ENCODE measurements at places on chromosomes 5 and 9.

DNA sequence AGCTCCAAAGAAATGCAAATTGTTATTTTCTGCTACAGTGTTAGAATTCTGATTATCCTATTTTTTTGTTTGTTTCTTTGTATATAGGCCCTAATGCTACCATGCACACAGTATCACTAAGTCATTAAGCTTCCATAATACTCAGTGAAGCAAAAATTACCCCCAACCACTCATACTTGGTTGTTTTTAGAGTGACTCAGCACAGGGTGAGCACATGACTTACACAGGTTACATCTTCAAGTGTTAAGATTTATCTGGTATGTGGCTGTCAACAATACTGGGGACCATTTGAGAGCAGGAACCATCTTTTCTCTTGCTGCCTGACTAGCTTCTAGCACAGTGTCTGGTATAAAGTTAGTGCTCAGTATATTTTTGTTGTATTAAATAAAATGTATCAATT lies 255.8 kb upstream of the SLC24A2 start:
- DNase-seq: no peak

DNA sequence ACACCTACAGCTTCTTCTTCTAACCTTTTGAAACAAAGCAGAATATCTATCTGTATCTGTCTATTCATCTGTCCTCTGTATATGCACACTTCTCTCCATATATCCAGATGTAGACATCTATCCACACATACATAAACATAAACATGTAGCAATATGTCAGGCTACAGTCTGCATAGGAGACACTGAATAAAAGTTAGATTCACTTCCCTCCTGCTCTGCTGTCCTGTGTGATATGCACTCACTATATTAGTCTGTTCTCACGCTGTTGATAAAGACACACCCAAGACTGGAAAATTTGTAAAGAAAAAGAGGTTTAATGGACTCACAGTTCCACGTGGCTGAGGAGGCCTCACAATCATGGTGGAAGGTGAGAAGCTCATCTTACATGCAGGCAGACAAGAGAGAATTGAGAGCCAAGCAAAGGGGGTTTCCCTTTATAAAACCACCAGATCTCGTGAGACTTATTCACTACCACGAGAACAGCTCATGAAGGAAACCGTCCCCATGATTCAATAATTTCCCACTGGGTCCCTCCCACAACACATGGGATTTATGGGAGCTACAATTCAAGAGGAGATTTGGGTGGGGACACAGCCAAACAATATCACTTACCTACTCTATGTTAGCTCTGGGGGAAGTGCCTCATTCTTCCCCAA lies 24.1 kb downstream of the RANBP3L start:
- DNase-seq: no peak

DNA sequence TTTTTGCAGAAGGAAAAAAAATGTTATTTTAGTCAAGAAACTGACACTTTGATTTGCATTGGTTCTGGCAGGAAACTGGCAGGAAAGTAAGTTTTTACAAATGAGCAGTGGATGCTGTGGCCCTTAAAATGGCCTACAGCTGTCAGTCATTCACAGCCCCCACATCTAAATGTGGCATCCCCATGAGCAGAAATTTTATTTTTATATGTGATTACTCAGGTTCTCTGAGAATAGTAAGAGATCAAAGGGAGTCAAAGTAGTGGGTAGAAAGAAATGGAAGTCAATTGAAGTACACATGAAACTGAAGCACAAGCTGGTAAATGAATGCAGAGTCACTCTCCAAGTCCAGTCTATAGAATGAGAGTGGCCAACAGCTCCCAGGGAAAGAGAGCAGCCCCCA lies 80.3 kb downstream of the ENC1 start:
- no peak for DNase-seq

DNA sequence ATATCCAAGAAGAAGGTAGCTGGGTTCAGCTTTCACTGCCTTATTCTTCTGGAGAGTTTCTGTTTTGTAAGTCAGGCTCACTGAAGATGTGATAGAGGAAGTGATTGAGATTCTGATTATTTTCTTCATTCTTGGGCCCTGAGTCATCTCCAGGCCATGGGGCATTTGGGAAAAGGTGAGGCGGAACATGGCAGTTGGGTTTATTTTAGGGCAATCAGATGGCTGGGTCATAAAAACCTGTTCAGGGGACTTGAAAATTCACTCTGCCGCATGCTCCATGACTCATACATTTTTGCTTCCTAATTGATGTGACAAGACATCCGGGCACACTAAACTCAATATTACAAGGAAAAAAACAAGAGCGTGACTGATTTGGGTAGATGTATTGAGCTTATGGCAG lies 265.7 kb upstream of the KLF4 start:
- DNase-seq: no peak

GRCh38 chr5:72185496-72186329 lies 78.4 kb downstream of the MAP1B start:
- DNase-seq: no peak

DNA sequence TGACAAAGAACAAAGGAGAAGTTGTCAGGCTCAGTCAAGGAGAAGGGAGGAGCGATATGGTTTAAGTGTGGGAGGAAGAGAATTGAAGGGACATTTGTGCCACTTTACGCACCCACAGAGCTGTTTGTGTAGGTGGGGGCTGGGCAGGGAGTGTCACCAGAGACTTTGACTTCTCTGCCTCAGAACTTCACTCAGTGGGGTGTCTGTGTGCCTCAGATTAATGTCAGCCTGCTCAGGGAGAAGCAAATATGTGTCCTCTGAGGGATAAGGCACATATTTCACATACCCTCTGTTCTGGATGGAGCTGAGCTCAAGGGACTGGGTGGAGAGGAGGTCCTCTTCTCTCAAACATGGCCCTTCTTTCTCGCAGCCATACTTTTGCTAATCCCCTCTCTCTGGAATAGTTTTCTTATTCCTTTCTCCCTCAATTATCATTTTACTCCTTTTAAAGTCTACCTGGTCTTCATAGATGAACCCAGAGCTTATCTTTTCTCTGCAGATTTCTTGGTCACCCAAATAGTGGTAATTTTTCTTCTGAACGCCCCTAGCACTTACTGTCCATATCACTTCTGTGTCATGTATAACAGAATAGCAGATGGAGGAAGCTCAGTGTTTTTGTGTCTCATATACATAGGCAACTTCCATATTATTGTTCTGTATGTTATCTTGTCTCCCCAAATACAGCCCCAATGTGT lies 77.0 kb downstream of the IQGAP2 start:
- no peak for DNase-seq

DNA sequence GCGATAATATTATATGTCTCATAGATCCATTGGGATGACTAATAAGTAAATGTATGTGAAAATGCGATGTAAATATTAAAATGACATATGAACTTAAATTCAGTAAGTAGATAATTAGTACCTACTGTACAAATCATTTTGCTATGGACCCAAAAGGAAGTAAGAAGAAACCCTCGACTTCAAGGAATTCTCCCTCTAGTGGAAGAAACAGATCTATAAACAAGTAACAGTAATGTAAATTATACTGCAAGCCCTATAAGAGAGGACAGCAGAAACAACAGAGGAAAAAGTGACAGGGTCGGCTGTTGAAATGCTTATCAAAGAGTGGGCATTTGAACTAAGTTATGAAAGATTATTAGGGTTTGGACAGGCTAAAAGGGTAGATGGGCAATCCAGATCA lies 320.3 kb downstream of the DMAC1 start:
- no peak for DNase-seq

- DNase-seq: peak; percentile 80
These were observed at the start of gene SNX24 for GRCh38 chr5:122845229-122846050. TSS of gene SNX24 (plus strand) at chr5:122845613. CDS start at chr5:122845634, 21 bp downstream.

DNA sequence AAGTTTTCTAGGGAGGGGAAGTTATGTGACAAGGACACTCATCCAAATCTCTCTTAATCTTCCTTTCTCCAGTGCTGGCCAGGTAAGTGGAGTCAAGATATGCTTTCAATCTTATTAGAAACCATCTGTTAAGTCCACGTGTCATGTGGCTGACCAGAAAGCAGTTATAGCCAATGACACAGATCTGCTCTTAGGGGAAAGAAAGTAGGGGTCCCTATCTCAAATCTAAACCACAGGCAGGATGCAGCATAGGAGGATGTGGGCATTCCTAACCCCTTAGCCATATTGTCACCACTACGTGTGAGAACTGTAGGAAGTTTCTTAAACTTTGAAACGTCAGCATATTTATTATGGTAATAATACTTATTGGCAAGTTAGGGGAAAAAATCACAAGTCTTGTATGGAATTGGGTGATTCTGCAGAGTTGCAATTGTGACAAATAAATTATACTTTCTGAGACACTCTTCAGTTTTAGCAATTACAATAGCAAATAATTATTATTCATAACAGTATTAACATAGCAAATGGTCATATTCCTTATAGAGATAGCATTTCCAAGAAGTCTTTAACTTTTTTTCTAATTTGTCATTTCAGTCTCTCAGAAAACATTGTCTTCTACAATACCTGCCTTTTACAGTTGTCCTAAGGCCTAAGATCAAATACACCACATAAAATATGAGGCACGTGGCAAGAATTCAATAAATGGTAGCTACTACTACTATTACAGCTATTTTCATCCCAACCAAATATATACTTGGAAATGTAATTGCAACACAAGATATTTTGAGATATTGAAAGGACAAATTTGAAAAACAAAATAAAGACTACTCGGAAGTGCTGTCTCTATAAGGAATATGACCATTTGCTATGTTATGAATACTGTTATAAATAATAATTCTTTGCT lies 236.9 kb downstream of the PDE4D start:
- DNase-seq: no peak

- no peak for DNase-seq
These were observed 177.0 kb downstream of the FGF18 start for GRCh38 chr5:171596391-171596878.

DNA sequence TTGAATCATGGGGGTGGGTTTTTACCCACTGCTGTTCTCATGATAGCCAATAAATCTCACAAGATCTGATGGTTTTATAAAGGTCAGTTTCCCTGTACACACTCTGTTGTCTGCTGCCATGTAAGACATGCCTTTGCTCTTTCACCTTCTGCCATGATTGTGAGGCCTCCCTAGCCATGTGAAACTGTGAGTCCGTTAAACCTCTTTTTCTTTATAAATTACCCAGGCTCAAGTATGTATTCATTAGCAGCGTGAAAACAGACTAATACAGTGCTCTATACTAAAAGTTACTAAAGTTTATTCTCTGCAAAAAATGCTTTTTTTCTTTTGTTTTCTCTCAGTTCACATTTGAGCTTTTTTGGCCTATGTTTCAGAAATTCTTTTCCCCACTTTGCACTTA lies 33.9 kb upstream of the TLE4 start:
- DNase-seq: no peak

DNA sequence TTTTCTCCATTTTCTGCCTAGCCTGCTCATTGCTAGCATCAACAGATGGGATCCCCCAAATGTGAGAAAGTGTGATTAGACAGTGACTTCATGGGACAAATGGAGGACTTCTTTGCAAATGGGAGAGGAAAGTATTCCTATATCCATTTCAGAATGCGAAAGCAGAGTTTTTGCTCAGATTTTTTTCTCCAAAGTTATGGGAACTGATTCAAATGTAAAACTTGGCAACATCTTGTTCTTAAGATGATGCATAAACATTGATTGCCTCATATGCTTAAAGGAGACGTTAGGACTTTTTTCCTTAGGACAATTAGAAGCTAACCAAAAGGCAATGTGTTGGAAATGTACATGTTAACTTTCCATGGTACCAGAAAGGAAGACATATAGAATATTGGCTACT lies 704.3 kb upstream of the ZNF608 start:
- no peak for DNase-seq

- no peak for DNase-seq
These were observed 136.2 kb upstream of the IRX2 start for GRCh38 chr5:2887481-2888348.

- no peak for DNase-seq
These were observed 51.7 kb downstream of the ERGIC1 start for GRCh38 chr5:172885597-172886340.

DNA sequence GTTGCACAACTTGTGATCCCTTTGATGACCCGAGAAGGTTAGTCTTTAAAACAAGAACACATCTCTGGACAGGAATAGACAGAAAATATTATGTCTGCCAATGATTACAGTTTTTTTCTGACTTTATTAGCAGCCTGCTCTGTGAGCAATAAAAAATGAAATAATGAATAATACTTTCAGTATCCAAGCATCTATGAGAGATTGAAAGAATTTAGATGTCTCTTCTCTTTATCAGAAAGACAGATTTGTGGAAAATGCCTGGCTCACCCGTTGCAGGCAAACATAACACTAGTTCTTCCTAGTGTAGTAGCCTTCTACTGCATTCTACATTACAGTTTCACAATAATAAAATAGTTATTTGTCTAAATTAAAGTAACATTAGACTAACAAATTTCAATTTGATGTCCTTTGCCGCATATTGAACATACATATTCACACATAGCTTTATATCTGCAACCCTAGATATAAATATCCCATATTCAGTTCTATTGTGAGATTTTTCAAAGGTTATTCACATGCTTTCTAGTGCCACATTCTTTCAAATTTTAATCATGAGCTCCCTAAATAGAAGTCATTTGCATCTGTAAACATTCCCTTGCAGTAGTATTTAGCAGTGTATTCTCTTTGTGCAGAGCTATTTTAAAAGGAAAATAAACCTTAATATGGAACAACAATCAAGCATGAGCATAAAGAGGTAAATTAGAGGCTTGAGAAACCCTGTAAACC lies 267.3 kb downstream of the EFNA5 start:
- no peak for DNase-seq

DNA sequence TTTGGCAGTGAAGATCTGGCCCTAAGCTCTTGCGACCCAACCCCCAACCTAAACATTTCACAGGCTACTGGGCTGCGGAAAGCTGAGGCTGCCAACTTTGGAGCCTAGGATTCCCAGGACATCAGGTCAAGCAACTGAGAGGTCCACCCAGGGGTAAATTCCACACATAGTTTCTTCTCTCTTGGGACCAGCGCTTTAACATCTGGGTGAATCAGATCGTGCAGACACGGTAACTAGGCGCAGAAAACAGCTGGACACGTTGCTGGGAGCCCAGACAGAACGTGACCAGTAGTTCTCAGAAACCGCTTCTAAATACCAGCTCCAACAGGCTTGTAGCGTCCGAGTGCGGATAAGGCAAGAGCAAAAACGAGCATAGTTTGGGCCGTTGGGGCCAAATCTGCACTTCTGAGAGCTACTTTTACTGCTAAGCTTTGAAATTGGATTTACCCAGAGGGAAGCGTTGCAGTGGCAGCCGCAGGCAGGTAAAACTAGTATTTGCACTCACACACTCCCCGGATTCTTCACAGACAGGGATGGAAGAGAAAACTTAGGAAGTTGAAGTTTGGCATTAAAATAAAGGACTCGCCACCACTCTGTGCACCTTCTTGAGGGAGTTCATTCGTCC lies 11.8 kb downstream of the ITGA1 start:
- peak; percentile 68 for DNase-seq

GRCh38 chr9:136648751-136649150 lies 14.0 kb upstream of the EGFL7 start:
- no peak for DNase-seq

- DNase-seq: no peak
These were observed 174.9 kb upstream of the HMHB1 start for GRCh38 chr5:143636931-143637528.

GRCh38 chr5:14512574-14512973 lies 69.0 kb upstream of the OTULINL start:
- DNase-seq: no peak

All from nephron progenitor cell (in vitro differentiated cells).